A549 treated with CpdA at 1 μM for 4 hours (cell line): ENCODE measurements at places on chromosomes 2 and 18. TPM values are rescaled to one million over a fixed set of nuclear protein-coding genes. Genes with fewer than 3 reads are reported as not detected.

SPATA3 gene
- not detected in 5 replicates for total RNA-seq

ITSN2 gene
- 17.2 to 22.0 TPM (median 20.2 TPM) in 5 replicates for total RNA-seq

RUFY4 gene
- total RNA-seq: not detected in 5 replicates

CFAP210 gene
- 0.27 to 0.64 TPM (median 0.33 TPM) in 5 replicates for total RNA-seq

CYP1B1 gene
- total RNA-seq: 6.7 to 9.8 TPM (median 9.1 TPM) in 5 replicates

TCF7L1 gene
- 5.9 to 9.0 TPM (median 7.8 TPM) in 5 replicates for total RNA-seq

ALPG gene
- 0.06 to 0.23 TPM (median 0.12 TPM) in 4 of 5 replicates, not detected in the other for total RNA-seq

RNF152 gene
- total RNA-seq: 0.01 to 0.34 TPM (median 0.02 TPM) in 5 replicates

RIT2 gene
- total RNA-seq: not detected in 5 replicates

TMEM200C gene
- total RNA-seq: not detected in 5 replicates

LDLRAD4 gene
- total RNA-seq: 1.6 to 2.7 TPM (median 1.7 TPM) in 5 replicates

RAB17 gene
- 0.09 to 0.32 TPM (median 0.13 TPM) in 4 of 5 replicates, not detected in the other for total RNA-seq

PAX8 gene
- total RNA-seq: 0.64 to 1.4 TPM (median 0.78 TPM) in 5 replicates

CCDC85A gene
- total RNA-seq: 0.05 to 0.12 TPM (median 0.10 TPM) in 5 replicates

HOXD13 gene
- total RNA-seq: 0.16 to 0.34 TPM (median 0.30 TPM) in 5 replicates

ASXL3 gene
- not detected in 5 replicates for total RNA-seq

PID1 gene
- total RNA-seq: 2.8 to 3.6 TPM (median 3.0 TPM) in 5 replicates

MC2R gene
- total RNA-seq: not detected in 5 replicates

BCL2 gene
- 0.52 to 0.73 TPM (median 0.58 TPM) in 5 replicates for total RNA-seq

SAG gene
- not detected in 5 replicates for total RNA-seq

VIL1 gene
- 0.10 to 0.95 TPM (median 0.36 TPM) in 5 replicates for total RNA-seq

EFR3B gene
- total RNA-seq: 13.5 to 17.6 TPM (median 14.6 TPM) in 5 replicates

SERPINB2 gene
- total RNA-seq: 0.06 to 0.08 TPM (median 0.07 TPM) in 3 of 5 replicates, not detected in the others

POTEI gene
- total RNA-seq: 0.01 TPM in 1 of 5 replicates, not detected in the others

APCDD1 gene
- not detected in 5 replicates for total RNA-seq

CYP26B1 gene
- total RNA-seq: 11.2 to 16.8 TPM (median 14.4 TPM) in 5 replicates

DAPL1 gene
- not detected in 5 replicates for total RNA-seq

ALPP gene
- 0.23 to 0.37 TPM (median 0.35 TPM) in 5 replicates for total RNA-seq

KATNAL2 gene
- 1.5 to 1.9 TPM (median 1.7 TPM) in 5 replicates for total RNA-seq

FIGN gene
- total RNA-seq: 1.3 to 2.6 TPM (median 2.1 TPM) in 5 replicates

BOLL gene
- total RNA-seq: not detected in 5 replicates

ANKZF1 gene
- 16.9 to 25.9 TPM (median 21.0 TPM) in 5 replicates for total RNA-seq

ANKRD30BL gene
- total RNA-seq: not detected in 5 replicates

BMP10 gene
- total RNA-seq: not detected in 5 replicates

TMEM198 gene
- 0.33 to 1.5 TPM (median 1.2 TPM) in 5 replicates for total RNA-seq

SERPINE2 gene
- 210 to 248 TPM (median 215 TPM) in 5 replicates for total RNA-seq

CXCR1 gene
- total RNA-seq: not detected in 5 replicates

TRIM54 gene
- total RNA-seq: 0.34 to 0.73 TPM (median 0.48 TPM) in 5 replicates

ATOH8 gene
- total RNA-seq: 4.2 to 6.6 TPM (median 4.5 TPM) in 5 replicates

PLEKHH2 gene
- total RNA-seq: 0.65 to 1.5 TPM (median 0.75 TPM) in 5 replicates

ANKRD30B gene
- total RNA-seq: 0.01 TPM in 1 of 5 replicates, not detected in the others

SNED1 gene
- total RNA-seq: 0.42 to 0.72 TPM (median 0.58 TPM) in 5 replicates

CLEC4F gene
- total RNA-seq: not detected in 5 replicates

SKA1 gene
- 11.9 to 17.1 TPM (median 12.4 TPM) in 5 replicates for total RNA-seq

ARHGAP15 gene
- not detected in 5 replicates for total RNA-seq

KIDINS220 gene
- total RNA-seq: 16.8 to 23.2 TPM (median 20.1 TPM) in 5 replicates

TFCP2L1 gene
- total RNA-seq: 0.68 to 0.98 TPM (median 0.80 TPM) in 5 replicates

ACTG2 gene
- total RNA-seq: 0.14 to 0.45 TPM (median 0.22 TPM) in 5 replicates

IL37 gene
- total RNA-seq: not detected in 5 replicates

KCNG2 gene
- total RNA-seq: not detected in 5 replicates

TRIM43B gene
- total RNA-seq: not detected in 5 replicates

MOCOS gene
- total RNA-seq: 2.7 to 4.6 TPM (median 2.7 TPM) in 5 replicates

MROH2A gene
- total RNA-seq: 0.10 to 0.19 TPM (median 0.13 TPM) in 3 of 5 replicates, not detected in the others

DNAJC5G gene
- not detected in 5 replicates for total RNA-seq

TUBA4B gene
- total RNA-seq: 0.23 to 0.57 TPM (median 0.27 TPM) in 5 replicates
